ENCODE measurements at places on chromosomes 12 and 14.

DNA sequence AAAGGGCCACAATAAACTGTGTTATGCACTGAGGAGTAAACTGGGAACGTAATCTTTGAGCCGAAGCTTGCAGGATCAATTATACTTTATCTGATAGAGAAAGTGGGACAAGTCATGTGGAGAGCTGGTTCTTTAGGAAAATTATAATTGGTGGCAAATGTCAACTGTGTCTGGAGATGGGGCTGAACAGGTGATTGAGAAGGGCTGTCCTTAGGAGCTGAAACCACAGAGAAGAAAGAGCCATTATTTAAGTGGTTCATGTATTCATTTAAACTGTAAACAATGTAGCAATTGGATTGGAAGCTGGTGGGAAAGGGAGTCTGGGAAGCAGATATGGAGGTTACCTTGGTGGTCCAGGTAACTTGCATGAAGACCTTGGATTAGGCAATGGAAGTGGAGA lies 193.1 kb downstream of the NPAS3 start:
- no peak for DNase-seq

- DNase-seq: no peak
These were observed 46.6 kb downstream of the PDZRN4 start for GRCh38 chr12:41234692-41235091.

GRCh38 chr12:15899282-15899870 lies 11.8 kb upstream of the DERA start:
- DNase-seq: no peak

DNA sequence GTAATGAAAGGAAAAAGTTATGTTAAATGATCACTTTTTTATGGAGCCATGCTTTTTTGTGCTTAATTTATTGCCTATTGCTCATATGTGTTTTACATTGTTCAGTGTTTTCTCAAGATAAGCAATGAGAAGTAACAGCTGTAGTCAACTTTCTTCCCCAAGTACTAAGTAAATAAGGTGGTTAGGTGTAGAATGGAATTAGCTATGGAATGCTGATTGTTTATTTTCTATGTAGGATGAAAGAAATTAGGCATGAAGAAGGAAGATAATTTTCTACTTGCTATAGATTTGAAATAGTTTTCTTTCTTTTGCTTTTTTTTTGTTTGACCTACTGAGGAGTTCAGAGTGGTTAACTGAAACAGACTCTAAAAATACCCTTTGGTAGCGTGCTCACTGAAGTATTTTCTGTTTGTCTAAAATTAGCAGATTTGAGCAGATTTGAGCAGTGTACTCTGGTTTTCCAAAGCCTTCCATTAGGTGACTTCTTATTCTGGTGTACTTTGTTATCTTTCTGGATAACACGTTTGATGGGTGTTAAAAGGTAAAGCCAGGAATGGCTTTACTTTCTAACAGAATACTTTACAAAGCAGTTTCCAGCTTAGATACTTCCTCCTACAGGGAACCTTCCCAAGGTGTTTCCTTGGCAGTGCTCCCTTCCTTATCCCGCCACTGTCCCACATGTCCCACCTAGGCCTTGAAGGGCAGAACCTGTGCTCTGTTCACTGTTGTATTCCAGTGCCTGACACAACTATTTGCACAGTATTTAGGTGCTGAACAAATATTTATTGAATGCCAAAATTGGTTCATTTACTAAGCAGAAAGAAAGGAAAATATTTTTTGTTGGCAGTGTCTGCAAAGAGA lies 56.0 kb downstream of the RASSF3 start:
- DNase-seq: no peak

GRCh38 chr12:25322351-25322750 lies 71.6 kb upstream of the KRAS start:
- DNase-seq: no peak

Data from GM13977 (cell line).